Stimulated activated CD8-positive, alpha-beta memory T cell treated with anti-CD3 and anti-CD28 coated beads, Interleukin-7, amount 100 ng/mL, for 4 hours (primary cell): ENCODE measurements at places on chromosomes 13 and 19.

DNA sequence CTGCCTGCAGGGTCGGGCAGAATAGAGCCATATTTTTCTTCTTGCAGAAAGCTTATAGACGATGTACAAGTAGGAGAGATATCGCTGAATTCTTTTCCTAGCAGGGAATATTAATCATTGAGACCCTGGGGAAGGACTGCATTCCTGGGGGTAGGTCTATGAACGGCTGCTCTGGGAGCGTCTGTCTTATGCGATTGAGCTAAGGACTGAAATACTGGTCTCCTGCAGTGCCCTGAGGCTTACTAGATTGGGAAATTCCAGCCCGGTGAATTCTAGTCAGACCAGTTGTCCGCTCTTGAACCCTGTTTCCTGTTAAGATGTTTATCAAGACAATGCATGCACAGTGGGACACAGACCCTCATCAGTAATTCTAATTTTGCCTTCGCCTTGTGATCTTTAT, 59.8 kb upstream of the UBAC2 start:
- DNase-seq, result no peak

DNA sequence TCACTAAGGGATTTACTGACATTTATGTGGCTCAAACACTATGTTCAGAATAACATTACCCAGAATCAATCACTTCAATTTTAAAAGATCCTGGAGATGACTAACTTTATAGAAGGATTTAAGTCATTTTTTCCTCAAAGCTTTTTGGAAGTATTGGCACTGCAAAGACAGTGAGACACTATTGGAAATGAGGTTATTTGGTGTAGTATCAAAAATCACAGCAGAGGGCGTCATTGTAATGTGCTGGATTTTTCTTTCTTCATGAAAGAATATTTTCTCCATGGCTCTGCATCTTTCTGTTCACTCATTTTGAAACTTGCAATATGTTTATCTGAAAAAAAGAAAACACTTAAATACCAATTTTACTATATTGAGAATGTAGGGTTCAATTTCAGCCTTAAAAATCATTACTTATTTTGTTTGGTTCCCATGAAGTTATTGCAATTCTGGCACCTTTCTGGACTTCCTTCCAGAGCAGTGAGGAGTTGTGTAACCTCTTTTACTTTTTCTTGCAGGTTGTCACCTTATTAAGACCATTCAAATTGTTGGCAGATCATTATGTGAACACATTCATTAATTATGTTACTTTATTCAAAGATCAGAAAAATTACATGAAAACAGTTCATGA, 3.7 kb upstream of the CSNK1A1L start:
- DNase-seq, result no peak

DNA sequence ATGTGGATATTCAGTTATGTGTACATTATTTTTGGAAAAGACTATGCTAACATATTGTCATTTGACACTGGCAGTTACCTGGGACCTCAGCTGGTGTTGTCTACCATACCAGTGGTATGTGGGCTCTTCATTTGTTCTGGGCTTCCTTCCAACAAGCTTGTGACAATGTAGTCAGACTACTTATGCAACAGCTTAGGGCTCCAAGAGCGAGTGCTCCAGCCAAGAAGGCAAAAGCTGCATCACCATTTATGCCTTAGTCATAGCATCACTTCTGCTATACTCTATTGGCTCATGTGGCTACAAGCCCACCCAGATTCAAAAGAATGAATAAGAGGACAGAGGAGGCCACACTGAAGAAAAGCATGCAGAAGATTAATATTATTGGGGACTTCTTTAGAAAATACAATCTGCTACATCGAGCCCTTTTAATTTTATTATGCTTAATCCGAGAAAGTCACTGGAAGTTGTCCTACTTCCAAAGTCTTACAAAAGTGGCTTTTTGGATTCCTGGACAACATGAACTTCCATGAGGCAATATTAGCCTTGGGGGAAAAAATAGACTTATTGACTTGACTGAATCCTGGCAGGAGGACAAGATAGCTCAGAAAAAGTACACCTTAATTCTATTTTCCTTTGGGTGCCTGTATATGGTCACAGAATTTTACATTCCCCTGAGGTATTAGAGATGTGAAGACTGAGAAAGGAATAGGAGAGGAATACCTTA, 529.4 kb upstream of the HTR2A start:
- no peak for DNase-seq

DNA sequence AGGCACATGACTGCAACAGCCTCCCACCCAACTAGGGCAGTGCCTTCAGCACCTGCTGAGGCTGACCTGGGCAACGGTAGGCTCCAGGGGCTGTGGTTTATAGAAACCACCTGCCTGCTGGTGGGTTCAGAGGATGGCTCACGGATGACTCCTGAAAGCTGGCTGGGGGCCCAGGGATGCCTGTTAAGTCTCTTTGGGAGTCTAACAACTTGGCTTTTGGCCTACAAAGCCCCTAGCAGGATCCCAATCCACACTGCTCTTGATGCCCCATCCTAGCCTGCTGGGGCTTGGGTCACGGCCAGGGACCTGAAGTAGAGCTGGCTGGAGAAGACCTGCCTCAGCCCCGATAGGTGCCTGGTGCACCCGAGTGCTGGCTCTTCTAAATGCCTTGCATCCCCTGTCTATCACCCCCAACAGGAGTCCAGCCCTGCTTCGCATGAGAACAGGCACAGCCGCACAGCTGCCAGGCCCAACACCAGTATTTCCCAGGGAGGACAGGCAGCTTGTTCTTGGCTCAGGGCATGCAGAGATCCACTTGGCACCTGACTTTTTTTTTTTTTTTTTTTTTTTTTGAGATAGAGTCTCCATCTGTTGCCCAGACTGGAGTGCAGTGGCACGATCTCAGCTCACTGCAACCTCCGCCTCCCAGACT, 9.1 kb upstream of the EPHX3 start:
- DNase-seq, result no peak

GRCh38 chr19:926589-927350, 935 bp downstream of the ARID3A start:
- no peak for DNase-seq

- DNase-seq, result no peak
Observed at GRCh38 chr19:8821748-8822241, 10.3 kb downstream of the ZNF558 start.

- no peak for DNase-seq
Observed at GRCh38 chr13:110559429-110559943, 2.0 kb downstream of the RAB20 start.

- no peak for DNase-seq
Observed at GRCh38 chr19:15296353-15296752, 36.0 kb downstream of the BRD4 start.

- no peak for DNase-seq
Observed at GRCh38 chr19:57807541-57807940, 7.2 kb downstream of the ZNF552 start.

DNA sequence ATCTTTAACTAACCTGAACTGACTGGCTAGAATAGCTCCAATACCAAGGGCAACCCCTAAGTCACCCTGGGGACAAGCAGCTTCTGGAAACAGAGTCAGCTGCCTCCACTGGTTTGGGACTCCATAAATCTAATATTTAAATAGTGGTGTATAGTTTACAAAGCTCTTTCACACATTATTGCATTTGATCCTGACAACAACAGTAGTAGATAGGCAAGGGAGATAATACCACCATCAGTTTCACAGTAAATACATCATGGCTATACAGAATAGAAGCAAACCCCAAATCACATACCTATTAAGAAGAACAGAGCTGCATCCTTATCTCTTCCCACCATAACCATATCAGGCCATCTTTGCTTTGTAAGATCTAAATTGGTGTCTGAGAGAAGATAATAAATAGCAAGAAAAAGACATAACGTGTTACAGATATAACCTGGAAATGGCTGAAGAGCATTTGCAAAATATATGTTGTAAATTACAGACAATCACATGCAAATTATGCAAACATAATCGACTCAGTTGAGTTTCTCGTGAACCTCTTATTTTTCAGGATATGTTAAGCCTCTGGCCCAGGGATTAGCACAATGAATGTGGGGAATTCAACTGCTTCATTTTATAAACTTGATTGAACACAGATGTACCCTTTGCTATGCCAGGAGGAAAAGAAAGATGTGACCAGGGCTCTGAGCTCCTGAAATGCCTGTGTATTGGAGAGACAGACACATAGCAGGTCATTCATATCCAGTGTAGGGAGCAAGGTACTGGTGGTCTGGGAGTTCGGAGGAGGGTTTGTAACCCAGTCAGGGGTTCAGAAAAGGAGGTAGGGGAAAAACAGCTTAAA, 142.5 kb downstream of the SLC7A1 start:
- DNase-seq, result no peak

- DNase-seq, result no peak
Observed at GRCh38 chr13:114101358-114102130, 30.9 kb downstream of the RASA3 start.

DNA sequence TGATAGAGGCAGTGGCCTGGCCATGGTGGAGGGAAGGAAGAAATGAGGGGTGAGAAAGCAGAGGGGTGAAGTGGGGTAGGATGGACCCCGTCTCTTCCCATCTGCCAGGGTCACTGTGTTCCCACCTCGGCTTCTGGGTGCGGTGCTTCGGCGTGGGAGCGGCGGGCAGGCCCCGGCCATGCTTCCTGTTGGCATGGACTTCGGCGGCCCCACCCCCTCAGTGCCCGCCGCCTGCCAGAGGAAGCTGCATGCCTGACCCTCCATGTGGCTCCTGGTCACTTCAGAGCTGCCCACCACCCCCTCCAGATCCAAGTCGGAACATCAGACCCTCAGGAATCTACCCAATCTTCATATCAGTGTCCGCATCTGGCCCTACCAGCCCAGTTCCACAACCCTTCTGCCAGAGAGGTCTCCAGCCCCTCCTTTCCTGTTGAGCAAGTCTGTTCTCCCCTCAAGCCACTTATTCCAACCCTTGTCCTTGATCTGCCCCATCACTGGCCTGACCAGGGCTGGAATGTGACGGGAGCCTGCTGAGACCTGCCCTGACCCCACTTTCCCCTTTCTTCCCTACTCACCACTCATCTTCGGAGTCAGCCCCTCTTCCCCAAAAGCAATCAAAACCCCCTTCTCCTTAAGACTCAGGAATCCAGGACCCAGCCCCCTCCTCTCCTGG, 1.5 kb downstream of the KCNN4 start:
- DNase-seq, result no peak

- DNase-seq, result no peak
Observed at GRCh38 chr13:20064128-20064527, 96.7 kb downstream of the GJA3 start.

GRCh38 chr13:89227356-89227755, 1556.2 kb downstream of the SLITRK5 start:
- no peak for DNase-seq

GRCh38 chr13:112067871-112068539, 1.1 kb downstream of the SOX1 start:
- no peak for DNase-seq

DNA sequence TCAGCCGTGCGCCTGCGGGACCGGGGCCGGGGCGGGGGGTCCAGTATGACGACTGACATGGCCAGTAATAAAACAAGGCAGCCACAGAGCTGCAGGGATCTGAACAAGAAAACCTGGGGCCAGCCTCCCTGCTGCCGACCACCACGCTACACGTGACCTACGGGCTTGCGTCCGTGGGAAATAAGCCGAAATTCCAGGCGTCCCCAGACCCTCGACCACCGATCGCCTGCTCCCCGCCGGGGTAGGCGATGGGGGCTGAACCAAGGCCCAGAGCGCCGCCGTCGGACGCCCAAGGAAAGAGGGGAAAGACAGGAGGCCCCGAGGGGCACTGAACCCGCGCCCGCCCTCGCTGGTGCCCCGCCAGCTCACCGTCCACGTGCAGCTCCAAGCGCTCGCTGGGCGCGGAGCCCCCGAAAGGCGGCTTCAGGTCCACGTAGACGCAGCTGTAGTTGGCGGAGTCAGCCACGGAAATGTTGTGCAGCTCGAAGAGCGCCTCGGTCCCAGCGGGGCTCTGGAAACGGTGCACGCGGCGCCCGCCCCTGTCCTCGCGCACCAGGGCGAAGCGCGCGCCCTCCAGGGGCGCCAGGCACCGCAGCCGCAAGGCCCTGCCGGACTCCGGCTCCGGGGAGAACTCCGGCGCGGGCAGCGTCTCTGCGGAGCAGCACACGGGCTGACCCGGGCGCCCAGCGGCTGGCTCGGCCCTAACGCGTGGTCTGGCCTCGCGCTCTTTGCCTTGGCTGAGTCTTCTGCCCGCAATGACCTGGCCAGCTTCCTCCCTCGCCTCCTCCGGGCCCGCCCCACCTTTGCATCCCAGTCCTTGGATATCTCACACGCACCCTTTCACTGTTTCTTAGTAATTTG, 3.1 kb downstream of the A1BG start:
- no peak for DNase-seq

GRCh38 chr19:16032509-16033135, 43.7 kb upstream of the TPM4 start:
- no peak for DNase-seq

DNA sequence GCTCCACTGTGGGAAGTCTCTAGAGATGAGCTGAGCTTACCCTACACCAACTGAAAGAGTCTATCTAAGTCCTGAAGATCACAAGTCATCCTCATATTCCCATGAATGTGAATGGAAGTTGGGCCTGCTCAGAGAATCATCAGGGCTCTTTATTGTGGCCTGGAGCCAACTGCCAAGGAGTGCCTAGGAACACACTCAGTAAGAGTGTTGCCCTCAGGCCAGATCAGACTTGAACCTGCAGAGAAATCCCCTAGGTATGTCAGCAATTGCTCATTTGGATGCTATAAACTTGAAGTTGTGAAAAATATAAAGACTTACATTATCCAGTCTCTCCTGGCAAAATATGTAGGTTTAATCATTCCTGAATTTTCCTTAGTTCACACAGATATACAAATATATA, 1070.2 kb downstream of the EFNB2 start:
- no peak for DNase-seq

- DNase-seq, result no peak
Observed at GRCh38 chr19:55490478-55491432, 2.5 kb downstream of the SSC5D start.

DNA sequence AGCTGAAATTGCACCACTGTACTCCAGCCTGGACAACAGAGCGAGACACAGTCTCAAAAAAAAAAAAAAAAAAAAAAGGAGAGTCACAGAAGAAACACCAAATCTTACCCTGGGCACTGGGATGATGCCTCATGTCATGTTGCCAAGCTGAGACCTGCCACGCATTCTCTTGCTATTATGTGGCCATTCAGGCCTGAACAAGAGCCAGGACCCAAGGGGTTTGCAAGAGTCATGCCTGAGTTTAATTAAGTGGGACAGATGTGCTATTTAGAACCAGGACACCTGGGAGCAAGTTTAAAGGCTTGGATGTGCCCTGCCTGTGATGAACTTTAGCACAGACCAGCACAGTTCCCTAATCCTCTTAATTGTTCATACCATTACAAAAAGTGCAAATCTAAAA, 9.8 kb downstream of the PNMA8A start:
- DNase-seq, result no peak

GRCh38 chr13:111325146-111325890, 4.9 kb downstream of the TEX29 start:
- no peak for DNase-seq
